ENCODE measurements at places on chromosomes 11 and 22. TPM values are rescaled to one million over a fixed set of nuclear protein-coding genes. Genes with fewer than 3 reads are reported as not detected.
A peak's percentile ranks its signal among the peaks of the same experiment; 100 is the strongest.

The PGR gene
- not detected for total RNA-seq

The RBM14 gene
- 140 TPM for total RNA-seq

The OR4D9 gene
- not detected for total RNA-seq

The OR52A1 gene
- not detected for total RNA-seq

The CASP1 gene
- total RNA-seq, result 101 TPM

The C22orf23 gene
- 0.23 TPM for total RNA-seq

- DNase-seq, result no peak
Measured at GRCh38 chr11:107711861-107712755, at the start of gene SLN. Gene SLN, minus strand, starts transcription at chr11:107712056.

DNA sequence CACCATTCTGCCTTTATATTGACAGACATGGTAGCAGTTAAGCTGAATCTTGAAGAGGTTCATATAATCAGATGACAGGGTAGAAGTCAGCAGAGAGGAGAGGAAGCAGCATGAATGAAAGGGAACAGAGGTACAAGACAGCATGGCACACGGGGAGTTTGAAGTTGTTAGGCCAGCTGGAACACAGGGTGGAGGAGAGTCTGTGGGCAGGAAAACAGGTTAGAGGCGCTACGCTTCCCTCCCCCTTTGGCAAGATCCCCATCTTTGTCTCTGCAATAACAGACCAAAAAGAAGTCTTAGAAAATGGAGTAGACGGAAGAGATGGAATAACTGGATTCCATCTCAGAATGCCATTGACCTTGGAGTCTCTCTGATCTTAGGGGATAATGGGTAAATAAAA is 20.0 kb upstream of the NDUFC2 start:
- no peak for DNase-seq

DNA sequence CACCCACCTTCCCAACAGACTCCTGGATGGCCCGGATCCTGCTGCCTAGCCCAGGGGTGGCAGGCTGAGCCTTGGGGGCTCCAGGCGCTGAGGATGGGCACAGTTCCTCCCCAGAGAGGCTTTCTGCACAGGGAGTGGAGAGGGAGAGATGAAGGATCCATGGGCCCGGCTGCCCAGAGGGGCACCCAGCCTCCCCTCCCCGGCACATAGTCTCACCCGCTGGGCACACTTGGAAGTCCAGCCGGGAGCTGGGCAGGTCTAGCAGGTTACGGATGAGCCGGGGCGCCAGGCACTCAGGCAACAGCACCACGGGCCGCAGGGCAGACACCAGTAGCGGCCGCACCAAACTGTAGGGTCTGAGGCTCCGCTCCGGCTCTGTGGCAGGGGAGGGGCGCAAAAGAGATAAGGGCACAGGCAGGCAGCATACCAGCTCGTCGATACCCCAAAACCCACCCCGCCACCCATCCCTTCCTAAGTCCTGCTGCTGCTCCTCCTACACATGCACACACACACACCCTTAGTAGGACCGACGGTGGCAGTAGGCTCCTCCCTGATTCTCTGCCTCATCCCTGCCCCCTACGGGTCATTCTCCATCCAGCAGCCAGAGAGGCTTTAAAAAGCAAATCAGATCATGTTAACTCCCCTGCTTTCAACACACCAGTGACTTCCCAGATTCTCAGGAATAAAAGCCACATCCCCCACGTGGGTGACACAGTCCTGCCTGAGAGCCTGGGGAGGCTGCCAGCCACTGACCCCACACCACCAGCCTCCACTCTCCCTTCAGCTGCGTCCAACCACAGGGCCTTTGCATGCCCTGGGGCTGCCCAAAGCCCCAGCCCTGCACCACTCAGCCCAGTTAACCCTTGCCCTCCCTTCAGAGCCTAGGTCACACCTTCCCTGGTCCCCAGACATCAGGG is 6.5 kb upstream of the MFNG start:
- DNase-seq, result peak; percentile 66

DNA sequence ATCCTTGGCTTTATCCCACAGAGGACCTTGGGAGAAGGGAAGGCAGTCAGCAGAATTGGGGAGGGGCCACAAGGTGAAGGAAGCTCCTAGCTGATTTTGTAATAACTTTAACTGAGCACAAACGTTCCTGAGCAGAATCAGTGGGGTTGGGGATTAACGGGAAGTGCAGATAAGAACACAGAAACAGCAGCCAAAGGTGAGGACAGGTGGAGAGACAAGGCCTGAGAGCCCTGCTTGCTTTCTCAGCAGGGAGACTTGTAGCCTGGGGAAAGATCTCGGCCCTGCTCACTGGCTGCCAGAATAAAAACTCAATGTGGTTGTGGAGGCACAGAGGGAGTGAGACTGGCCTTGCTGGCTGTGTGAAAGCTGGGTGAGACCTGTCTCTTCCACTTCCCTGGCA is 265.2 kb upstream of the FAT3 start:
- no peak for DNase-seq

DNA sequence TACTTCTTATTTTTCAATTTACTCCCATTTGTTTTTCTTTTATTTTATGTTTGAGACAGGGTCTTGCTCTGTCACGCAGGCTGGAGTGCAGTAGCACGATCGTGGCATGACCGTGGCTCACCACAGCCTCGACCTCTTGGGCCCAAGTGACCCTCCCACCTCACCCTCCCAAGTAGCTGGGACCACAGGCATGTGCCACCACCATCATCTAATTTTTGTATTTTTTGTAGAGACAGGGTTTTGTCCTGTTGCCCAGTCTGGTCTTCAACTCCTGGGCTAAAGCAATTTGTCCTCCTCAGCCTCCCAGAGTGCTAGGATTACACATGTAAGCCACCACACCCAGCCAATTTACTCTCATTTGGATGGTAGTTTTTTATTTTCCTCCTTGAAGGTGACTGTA is 679.3 kb upstream of the CCDC179 start:
- DNase-seq, result no peak

DNA sequence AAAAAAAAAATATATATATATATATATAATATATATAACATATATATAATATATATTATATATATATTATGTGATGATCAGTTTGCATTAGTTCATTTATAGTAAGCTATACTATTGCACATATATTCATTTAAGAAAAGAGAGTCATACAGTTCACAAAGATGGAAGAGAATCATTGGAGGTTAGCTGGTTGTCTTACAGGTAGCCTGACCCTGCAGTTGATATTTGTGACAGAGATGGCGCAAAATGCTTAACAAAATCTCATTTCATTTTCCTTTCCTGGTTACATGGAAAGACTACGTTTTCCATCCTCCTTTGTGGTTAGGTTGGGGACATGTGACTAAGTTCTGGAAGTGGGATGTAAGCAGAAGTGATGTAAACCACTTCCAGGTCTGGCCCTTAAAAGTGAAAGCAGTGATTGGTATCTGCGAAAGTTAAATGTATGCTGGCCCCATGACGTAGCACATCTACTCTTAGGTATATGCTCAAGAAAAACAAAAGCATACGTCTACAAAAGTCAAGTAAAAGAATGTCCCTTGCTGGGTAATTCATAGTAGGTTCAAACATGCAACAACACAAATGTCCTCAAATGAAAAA is 7.2 kb upstream of the TMEM135 start:
- DNase-seq, result peak; percentile 14

- no peak for DNase-seq
Measured at GRCh38 chr11:106086135-106086534, 8.7 kb downstream of the AASDHPPT start.

- no peak for DNase-seq
Measured at GRCh38 chr11:57935402-57936049, 88.2 kb upstream of the OR9Q1 start.

DNA sequence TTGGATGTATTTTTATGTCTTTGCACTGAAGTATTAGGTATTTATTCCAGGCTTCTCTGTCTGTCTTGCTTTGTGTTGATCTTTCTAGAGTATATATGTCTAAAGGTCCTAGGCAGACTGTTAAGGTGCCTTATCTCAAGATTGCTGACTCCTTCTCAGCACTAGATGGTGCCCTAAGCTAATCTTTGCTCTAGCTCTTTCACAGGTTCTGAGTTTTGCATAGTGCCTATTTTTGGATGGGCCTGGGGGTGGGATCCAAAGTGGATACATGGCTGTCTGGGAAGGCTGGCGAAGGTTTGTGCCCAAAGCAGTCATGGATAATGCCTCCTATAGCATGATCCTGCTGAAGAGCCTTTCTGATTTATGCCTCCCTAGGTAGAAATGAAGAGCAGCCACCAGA is 154.9 kb downstream of the TRPC6 start:
- DNase-seq, result no peak

- DNase-seq, result no peak
Measured at GRCh38 chr22:46622081-46622521, 1.9 kb downstream of the GRAMD4 start.

Data from activated CD4-positive, alpha-beta T cell treated with anti-CD3 and anti-CD28 coated beads, Interleukin-2, amount 10 ng/mL, durations not matched to agents 7 days and 5 days (primary cell).